ENCODE measurements at places on chromosomes 4 and X. TPM values are rescaled to one million over a fixed set of nuclear protein-coding genes. Genes with fewer than 3 reads are reported as not detected.

WDR17 gene
- 0.38 TPM for total RNA-seq

PRSS12 gene
- total RNA-seq, result not detected

- H3K27me3 ChIP-seq, result no peaks in the 10 kb centered on the region
- no peak overlapping the region for H3K4me3 ChIP-seq
- no peaks in the 10 kb centered on the region for H3K4me1 ChIP-seq
- H3K27ac ChIP-seq, result no peak overlapping the region
- H3K36me3 ChIP-seq, result no peaks in the 10 kb centered on the region
Observed at GRCh38 chrX:101265869-101266428, 25.2 kb downstream of the TAF7L start.

DNA sequence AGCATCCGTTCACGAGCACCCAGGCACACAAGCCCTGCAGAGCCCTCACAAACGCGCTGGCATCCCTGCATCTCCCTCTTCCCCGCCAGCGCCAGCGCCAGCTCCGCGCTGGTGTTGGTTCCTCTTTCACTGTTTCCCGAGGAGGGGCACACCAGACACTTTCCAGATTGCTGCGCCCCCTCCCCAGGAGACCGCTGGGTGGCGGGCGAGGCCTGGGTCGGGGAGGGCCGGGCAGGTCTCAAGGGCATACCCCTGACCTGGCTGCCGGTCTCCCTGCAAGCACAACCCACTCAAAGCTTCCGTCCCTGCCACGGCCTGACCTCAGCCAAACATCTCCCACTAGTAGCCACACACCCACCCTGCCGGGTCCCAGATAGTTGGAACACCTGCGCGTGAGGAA is 2.2 kb upstream of the NKX1-1 start:
- H3K27me3 ChIP-seq, result peaks cover 33% of the 10 kb centered on the region
- H3K4me3 ChIP-seq, result no peak overlapping the region
- DNase-seq, result no peak

GRCh38 chrX:104254442-104255115 is at the start of gene ESX1:
Gene ESX1, minus strand, starts transcription at chrX:104254933. Its CDS starts 84 bp downstream, at chrX:104254849.
- no peak for DNase-seq
- no peak within 1 kb of the TSS for H3K4me3 ChIP-seq
- H3K27me3 ChIP-seq, result peaks cover 7% of the 10 kb centered on the region
- no peaks in the 10 kb centered on the region for H3K36me3 ChIP-seq
- peaks cover 16% of the 10 kb centered on the region for H3K4me1 ChIP-seq
- H3K27ac ChIP-seq, result no peak within 1 kb of the TSS

DNA sequence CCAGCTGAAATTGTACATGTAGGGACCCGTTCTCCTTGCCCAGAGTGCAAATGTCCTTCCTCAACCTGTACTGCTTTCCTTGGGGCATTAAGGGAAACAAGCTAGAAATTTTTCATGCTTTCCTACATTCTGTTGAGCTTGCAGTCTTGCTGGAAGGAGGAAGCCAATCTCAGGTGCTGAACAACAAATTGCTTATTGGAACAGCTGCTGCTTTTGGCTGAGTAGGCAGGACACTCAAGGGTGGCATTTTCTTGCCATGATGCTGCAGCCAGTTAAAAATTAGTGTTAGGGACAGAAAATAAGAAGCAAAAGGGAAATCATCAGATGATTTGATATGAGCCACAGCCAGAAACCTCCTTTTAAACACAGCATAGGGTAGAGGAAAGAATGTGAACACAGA is 223.7 kb downstream of the QDPR start:
- no peak overlapping the region for H3K27ac ChIP-seq
- no peak overlapping the region for H3K4me3 ChIP-seq
- H3K27me3 ChIP-seq, result no peaks in the 10 kb centered on the region
- H3K4me1 ChIP-seq, result no peaks in the 10 kb centered on the region
- H3K36me3 ChIP-seq, result no peaks in the 10 kb centered on the region

DNA sequence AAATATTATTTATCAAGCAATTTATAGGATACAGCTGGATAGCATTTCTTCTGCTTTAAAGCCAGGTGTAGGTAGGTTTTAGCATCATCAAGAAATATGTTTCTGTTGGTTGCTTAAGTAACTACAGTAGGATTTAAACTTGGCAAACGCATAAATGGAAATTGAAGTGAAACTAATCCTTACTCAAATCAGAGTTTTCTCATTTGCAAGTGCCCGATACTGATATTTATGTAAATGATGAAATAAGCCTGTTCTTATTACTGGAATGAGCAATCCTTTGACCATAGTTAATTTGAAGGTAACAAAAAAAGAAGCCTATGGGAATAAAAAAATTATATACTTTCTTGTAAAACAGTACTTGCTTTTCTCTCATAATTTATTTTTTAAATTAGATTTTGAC is 23.2 kb upstream of the PIGA start:
- H3K27ac ChIP-seq, result no peak overlapping the region
- H3K36me3 ChIP-seq, result no peaks in the 10 kb centered on the region

DNA sequence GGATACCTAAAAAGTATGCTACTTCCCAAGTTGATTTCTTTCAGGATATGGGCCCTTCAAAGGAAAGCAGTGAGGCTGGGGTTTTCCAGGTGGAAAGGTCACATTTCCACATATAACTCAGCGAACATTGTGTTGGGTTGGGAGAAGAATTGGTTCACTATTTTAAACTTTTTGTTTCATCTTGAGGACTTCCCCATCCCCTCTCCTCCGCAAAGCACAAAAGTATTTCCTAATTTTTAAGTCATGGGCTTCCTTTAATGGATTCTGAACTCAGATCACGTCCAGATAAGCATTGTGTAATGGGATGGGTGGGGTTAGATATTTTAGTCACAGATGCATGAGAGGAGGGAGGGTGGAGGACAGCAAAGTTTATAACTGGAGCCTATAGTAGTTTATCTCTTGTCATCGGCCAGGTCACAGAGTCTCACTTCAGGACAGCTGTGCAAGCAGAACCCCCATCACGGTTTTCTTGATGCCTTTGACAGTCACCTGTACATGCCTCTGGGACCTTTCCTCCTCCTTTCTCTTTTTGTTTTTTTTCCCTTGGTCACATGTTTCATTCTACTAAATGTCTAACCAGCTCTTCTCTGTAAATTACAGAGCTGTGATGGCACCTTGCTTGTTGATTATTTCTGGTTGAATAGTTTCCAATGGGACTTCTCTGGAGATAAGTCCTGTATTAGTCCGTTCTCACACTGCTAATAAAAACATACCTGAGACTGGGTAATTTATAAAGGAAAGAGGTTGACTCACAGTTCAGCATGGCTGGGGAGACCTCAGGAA is 115.4 kb downstream of the PTTG2 start:
- H3K4me3 ChIP-seq, result no peak overlapping the region
- H3K27me3 ChIP-seq, result no peaks in the 10 kb centered on the region
- DNase-seq, result no peak
- peaks cover 8% of the 10 kb centered on the region for H3K4me1 ChIP-seq

DNA sequence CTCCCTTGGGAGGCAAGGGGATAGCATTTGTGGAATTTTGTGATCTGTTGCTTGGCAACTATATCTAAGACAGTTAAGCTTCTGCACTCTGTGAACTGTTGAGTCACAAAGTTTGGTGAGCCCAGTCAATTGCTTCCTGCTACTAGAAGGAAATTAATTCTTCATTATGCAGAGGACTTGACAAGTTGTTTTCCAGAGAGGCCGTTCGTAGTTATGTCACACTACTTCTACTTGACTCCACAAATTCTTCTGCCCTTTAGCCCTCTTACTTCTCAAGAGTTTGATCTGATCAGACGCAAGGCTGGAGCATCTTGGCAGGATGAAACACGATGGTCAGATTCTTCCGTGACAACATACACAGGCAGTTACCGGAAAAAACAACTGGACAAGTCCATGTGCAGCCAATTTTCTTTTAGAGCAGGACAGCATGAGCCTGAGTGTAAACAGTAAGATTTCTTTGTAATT is at the start of gene C4orf51:
C4orf51 (plus strand) TSS at position 156 of the 465 bp plus-strand sequence; CDS start at position 214, 58 bp downstream.
- no peaks in the 10 kb centered on the region for H3K27me3 ChIP-seq
- H3K27ac ChIP-seq, result no peak within 1 kb of the TSS
- H3K36me3 ChIP-seq, result no peaks in the 10 kb centered on the region
- no peak for DNase-seq
- no peak within 1 kb of the TSS for H3K4me3 ChIP-seq

DNA sequence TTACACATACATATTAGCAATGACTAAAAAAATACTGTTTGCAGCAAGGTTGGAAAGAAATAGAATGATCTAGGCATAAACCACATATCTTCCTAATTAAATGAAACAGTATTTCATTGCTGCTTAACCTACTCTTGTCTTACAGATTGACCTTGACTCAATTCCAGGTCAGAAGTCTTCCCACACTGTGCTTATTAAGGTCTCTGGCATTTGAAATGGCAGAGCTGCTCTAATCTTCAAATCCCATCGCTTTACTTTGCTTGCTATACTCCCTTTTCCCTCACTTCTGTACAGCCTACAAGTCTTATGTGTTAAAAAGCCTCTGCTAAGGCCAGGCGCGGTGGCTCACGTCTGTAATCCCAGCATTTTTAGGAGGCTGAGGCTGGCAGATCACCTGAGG is 424.5 kb downstream of the RPA4 start:
- DNase-seq, result no peak
- H3K36me3 ChIP-seq, result no peaks in the 10 kb centered on the region
- H3K4me3 ChIP-seq, result no peak overlapping the region
- H3K4me1 ChIP-seq, result no peaks in the 10 kb centered on the region

DNA sequence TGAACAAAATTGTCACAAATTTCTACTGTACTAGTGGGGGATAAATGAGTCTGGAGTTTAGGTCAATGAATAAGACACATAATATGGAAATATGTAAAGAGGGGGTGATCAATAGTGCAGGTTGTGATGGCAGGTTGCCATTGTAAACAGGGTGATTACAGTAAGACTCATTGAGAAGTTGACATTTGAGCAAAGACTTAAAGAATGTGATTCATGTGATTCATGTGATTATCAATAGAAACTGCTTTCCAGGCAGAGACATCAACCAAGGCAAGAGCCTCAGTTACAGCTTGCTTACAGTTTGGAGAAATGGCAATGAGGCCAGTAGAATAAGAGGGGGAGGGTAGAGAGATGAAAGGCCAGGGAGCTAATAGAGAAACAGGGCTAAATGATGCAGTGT is 45.8 kb upstream of the GIMD1 start:
- no peaks in the 10 kb centered on the region for H3K27me3 ChIP-seq
- H3K36me3 ChIP-seq, result no peaks in the 10 kb centered on the region
- no peak overlapping the region for H3K4me3 ChIP-seq
- H3K27ac ChIP-seq, result no peak overlapping the region
- no peaks in the 10 kb centered on the region for H3K4me1 ChIP-seq
